Mucosa of descending colon (tissue), 3 donors: ENCODE measurements at places on chromosomes 12 and 14. TPM values are rescaled to one million over a fixed set of nuclear protein-coding genes. Genes with fewer than 3 reads are reported as not detected.

DNA sequence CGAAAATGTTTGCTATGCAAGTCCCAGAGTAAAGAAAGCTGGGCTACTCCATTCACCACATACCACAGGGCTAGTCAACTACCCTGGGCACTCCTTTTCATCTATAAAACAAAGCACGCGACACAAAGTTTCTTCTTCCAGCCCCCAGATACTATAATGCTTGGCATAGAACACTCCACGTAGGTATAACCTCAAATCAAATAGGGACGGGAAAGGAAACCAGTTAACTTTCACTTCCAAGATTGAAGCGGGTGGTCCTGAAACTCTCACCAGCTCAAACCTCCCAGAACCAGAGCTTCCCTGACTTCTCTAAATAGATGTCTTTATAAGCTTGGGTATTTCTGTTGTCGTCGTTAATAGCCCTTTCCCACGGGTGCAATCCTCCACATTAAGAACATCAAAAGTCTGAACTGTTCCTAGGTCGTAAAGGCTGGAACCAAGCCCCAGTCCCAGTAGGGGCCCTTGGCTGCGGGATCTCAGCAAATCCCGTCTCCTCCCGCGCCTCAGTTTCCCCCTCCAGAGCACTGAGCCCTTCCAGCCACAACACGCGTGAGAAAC lies 647 bp downstream of the LGMN start:
- DNase-seq: no peak

DNA sequence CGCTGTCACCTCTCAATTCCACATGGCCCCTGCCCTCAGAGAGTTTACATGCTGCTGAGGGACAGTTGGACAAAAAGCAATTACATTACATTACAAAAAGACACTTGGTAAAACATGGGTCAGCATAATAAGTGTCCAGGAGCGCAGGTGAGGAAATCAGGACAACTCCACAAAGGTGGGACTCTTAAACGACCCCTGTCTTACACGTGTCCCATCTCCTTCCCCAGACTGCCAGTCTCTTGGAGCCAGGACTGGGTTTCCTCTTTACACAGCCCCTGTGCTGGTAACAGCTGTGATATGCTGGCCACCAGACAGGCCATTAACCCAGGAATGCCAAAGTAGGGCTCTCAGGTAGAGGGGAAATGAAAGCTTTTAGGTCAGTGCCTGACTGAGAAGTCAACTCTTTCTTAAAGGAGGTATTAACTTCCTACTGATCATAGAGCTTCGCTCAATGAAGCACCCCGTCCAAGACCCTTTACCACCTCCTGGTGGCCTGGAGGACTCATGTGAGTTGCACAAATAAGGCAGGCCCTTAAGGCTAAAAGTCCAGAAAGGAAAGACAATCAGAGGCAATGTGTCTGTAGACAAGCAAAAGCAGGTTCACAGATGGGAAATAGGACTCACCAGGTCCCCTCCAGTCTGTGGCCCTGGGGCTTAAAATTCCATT lies 55.5 kb downstream of the ANO2 start:
- no peak for DNase-seq

The TEX52 gene
- not detected for total RNA-seq

The PLA2G1B gene
- not detected for total RNA-seq

DNA sequence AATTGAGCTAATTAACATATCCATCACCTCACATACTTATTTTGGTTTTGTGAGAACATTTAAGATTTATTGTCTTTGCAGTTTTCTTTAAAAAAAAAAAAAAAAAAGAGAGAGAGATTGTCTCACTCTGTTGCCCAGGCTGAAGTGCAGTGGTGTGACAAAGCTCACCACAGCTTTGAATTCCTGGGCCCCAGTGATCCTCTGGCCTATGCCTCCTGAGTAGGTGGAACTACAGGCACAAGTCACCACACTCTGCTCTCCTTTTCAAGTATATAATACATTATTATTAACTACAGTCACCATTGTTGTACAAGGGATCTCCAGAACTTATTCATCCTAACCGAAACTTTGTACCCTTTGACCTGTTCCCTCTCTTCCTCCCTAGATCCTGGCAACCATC lies 64.0 kb downstream of the NUMB start:
- DNase-seq: no peak
